Nephron progenitor cell (in vitro differentiated cells): ENCODE measurements at places on chromosomes 1 and 21.

- no peak for DNase-seq
These were observed 58.7 kb upstream of the GOLT1A start for GRCh38 chr1:204272505-204272904.

DNA sequence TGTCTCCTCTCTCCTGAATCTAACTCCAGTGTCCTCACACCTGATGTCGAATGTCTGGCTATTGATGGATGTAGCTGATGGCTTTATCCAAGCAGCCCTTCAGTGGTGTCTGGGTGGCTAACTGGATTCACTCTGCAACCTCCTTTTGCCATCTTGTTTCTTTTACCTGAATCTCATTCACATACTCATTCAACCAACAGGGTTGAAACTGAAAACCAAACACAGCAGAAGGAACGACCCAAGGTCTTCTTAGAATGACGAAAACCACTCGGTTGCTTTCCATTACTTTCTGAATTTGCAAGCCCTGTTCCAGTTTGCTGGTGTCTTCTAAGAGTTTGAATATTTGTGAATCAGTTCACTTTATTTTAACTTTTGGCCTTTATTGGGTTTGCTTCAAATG, 424.3 kb upstream of the CXADR start:
- no peak for DNase-seq

DNA sequence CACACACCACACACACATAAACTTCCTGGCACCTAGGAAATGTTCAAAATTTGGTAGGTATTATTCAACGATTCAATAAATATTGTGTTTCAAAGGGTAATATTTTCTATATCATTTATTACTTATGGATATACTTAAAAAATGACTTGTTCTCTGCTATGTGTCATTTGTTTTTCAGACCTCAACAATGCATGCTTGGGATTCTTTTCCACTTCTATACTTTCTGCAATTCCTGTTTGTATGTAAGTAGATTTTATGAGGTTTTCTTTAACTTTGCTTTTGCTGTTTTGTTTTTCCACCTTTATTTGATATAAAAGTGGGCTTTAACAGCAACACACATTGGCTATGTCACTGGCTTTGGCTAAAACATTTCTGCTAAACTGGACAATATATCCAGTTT, 3.5 kb downstream of the CEP170 start:
- DNase-seq = no peak

DNA sequence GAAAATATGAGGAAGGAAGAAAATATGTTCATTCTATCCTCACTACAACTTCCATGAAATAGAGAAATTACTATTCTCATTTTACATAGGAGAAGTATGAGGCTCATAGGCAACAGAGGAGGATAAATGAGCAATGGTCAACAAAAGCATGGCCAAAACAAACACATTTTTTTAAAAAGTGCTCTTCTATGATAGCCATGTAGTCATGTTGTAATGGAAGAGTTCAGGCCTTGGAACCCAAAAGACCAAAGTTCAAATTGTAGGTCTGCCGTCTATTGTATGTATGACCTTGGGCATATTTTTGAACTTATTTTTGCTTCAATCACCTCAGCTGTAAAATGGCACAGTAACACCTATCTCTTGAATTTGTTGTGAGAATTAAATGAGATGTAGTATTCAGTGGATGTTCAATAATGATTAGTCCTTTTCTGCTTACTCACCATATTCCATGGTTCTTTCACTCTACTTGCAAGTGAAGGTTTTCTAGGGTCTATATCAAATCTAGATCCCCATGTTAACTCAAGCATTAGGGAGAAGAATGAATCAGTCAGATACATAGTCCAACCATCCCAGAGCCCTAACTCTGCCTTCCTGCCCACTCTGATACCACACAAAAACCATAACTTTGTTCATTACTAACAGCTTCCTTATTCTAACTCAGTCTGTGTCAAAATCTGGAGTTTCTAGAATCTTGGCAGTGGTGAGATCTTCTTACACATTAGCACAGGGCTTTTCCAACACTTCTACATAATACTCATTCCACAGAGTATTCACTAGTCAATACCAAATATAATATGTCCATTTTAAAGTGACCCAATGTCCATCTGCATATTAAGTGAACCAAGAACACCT, 353.2 kb downstream of the PLPP3 start:
- no peak for DNase-seq

DNA sequence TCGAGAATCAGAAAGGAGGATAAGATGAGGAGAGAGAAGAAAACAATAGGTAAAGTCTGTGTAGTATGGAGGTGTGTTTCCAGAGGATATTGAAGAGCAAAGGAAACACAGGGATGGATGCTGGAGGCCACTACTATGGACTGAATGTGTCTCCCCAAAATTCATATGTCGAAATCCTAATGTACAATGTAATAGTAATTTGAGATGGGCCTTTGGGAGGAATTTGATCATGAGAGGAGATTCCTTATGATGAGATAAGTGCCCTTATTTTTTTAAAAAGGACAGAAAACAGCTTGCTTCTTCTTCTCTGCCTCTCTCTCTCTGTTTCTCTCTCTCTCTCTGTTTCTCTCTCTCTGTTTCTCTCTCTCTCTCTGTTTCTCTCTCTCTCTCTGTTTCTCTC, 602.2 kb upstream of the ADAMTS5 start:
- DNase-seq = no peak

- peak; percentile 54 for DNase-seq
These were observed 84.7 kb downstream of the DISP3 start for GRCh38 chr1:11563560-11564069.

- DNase-seq = no peak
These were observed 897 bp downstream of the CYYR1 start for GRCh38 chr21:26572076-26572701.

- DNase-seq = no peak
These were observed 141.4 kb downstream of the SMYD3 start for GRCh38 chr1:246365708-246366107.

DNA sequence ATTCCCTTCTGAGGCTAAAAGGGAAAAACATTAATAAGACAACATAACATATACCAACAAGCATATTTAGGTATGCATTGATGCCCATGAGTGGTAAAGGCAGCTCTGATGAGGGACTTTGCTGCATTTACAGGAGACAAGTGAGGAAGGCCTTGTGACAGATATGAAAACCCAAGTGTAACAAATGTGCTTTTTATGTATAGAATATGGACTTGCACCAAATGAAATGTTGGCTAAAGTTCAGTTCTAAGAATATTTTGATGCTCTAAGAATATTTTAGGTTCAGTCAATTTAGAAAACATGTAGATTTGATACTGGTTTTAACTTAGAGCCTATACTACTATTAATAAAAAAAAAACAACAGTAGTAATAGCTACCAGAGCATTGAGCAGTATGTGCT, 424.7 kb downstream of the LMO4 start:
- no peak for DNase-seq

DNA sequence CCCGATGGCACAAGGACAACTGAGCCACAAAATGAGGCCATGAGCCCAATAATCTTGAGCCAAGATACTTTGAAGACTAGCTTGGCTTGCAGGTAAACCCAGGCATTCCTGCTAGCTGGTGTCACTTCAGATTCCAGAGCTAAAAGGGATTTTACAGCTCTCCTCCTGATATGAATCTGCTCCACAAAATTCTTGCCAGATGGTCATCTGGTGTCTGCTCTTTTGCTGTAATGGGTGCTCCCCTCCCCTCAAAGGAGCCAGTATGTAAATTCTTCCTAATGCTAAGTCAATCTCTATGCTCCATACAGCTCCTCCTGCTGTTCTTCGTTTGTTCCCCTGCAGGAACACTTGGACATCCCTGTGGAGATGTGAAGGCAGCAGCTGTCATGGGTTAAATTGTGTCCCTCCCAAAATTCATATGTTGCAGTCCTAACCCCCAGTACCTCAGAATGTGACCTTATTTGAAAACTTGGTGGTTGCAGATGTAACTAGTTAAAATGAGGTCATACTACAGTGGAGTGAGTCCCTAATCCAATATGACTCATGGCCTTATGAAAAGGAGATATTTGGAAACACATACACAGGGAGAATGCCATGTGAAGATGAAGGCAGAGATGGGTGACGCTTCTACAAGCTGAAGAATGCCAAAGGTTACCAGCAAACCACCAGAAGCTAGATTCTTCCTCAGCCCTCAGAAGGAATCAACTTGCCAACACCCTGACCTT, 180.6 kb upstream of the PALMD start:
- DNase-seq = no peak

DNA sequence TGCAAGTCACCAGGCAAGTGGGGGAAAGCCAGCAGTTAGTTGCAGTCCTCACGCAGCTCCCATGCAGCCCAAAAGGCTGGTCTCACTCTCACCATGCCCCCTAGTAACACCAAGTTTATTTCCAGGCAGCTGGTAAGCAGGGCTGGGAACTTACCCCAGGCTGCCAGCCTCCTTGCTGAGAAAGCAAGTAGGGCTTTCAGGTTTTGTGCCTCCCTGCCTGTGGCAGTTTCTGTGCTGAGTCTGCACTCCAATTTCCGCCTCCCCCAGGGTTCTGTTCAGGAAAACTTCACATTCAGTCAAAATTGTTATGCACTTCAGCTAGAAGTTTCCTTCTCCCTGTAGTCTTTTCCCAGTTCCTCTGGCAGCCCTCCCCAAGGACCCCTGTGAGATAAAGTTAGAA, 102.0 kb upstream of the SGIP1 start:
- no peak for DNase-seq

- DNase-seq = peak; percentile 38
These were observed 40.4 kb downstream of the GNG12 start for GRCh38 chr1:67792741-67793458.

DNA sequence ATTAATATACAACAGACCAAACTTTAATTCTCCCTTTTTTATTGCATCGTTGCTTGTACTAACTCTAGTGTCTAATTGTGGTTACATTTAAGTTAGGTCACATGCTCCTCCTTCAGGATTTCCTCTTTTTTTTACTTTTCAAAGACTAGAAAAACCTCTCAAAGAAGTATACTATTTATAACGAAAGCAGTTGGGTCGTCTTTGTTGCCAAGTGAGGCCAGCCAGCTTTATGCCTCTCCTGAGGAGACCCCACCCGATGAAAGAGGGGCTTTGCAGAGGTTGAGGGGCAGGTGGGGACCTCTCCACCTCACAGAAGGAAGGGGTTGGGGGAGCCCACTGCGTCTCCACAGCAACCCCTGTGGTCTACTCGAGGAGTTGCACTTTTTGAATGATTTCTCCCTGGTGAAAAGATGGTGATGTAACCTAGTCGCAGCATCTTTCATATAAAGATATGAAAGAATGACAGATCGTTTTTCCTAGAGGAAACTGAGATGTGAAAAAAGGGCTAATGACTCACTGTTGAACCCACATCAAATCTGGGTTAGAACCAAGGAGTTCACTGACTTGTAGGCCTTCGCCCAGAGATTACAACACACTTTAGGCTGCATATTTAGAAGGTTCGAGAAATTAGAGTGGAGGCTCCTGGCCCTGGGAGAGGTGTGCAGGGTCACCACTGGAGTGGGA, 6.4 kb downstream of the TGFB2 start:
- no peak for DNase-seq

- no peak for DNase-seq
These were observed 1.2 kb downstream of the KCTD3 start for GRCh38 chr1:215568299-215568692.

GRCh38 chr1:12052997-12053686, 10.0 kb upstream of the TNFRSF8 start:
- no peak for DNase-seq

GRCh38 chr1:201849372-201850052, 20.6 kb downstream of the IPO9 start:
- DNase-seq = no peak

DNA sequence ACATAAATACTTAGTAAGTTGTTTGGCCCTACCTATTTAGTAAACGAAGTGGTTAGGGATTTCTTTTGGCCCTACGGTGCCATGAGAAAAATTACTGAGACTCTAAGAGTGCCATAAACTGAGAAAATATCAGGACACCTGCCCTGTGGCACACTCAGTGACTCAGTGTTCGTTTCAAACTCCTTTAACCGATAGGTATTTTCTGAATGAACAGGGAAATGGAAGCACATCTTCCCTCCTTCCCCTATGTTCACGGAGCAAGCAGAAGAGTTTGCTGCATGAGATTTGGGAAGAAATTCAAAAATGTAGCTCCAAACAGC, 134.2 kb downstream of the KAZN start:
- DNase-seq = no peak

DNA sequence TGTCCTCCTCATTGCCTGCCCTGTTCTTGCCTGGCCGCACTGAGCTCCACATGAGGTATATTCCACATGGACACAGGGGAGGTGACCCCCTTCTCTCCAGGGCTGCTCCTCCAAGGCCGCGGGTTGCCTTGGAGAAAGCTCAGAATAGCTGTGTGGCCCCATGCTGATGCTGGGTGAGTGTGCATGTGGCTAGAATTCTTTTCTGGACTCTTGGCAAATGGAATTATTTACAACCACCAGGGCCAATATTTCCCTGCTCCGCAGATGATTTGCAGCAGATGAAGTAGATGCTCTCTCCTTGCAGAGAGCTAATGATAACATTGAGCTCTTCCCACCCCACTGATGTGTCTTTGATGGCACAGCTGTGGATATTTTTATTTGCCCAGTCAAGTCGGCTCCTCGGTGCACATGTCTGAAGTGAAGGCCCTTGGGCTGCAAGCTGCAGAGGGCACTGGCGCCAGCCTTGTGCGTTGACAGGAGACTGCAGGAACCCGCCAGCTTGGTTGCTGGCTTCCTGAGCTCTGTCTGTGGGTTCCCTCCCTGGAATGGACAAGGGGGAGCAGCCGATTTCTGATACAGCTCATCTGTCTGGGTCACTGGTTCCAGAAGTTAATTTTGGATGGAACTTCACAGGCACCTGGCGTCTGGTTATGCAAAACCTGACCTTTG, 404.7 kb upstream of the VAMP3 start:
- no peak for DNase-seq

DNA sequence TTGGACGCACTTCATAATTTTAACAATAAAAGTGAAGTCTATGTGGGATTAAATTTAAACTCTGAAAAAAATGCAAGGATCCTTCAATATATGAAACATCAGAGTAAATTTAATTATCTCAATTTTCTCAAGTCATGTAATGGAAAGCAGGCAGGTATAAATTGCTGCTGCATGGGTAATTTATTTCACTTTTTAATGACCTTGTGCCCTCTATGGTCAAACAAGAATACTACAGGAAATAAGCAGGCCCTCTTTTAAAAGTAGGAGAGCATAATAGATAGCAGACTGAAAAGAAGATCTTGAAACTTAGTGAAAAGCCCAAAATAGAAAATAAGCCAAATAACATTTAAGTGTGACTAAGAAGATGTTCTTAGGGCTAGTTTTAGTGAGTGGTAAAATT, 22.9 kb downstream of the BCAS2 start:
- DNase-seq = no peak

DNA sequence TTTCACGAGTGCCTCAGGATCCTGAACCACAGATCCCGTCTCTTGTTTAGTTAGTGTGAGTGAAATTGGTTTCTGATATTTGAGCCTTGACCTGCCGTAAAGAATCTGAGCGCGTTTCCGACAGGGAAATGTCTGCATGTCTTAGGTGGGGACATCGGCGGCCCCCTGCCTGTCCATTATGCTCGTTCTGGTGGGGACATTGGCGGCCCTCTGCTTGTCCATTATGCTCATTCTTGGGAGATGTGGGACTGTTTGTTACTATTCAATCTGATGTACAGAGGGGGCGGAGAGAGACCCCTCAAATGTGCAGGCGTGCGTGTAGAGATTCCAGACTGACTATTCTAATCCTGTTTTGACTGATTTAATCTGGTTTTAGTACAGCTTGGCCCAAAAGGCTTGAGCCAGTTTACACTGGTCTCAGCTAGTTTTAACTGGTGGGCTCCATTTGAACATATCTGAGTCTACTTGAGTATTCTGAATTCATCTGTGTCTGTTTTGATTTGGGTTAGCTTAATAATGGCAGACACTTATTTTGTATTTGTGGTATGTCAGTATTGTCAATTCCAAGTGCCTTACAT, 6.6 kb upstream of the TINAGL1 start:
- DNase-seq = no peak
